ENCODE measurements at places on chromosomes 2 and 18. TPM values are rescaled to one million over a fixed set of nuclear protein-coding genes. Genes with fewer than 3 reads are reported as not detected.
A peak's percentile ranks its signal among the peaks of the same experiment; 100 is the strongest.

DNA sequence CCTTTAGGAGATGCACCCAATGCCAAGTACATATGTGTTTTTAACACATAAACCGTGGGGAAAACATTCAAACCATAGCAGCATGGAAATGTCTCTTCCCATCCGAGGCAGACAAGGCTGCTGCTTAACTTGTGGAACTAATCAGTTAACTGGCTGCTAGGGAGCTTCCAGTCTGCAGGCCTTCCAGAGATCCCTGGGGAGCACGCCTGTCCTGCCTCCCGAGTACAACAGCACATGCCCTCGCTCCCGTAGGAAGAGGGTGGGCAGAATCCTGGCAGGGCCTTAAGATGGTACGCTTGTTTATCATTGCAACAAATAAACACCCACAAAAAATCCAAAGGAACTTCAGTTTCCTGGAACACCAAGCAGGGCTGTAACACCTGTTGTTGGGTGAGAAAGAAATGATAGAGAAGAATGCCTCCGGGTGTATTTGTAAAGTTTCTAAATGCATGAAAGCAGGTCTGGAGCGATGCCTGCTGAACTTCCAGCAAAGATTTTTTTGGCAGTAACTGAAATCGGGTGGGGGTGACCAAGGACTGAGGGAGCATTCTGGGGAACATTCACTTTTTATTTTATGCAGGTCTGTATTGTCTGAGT, 56.2 kb downstream of the EDAR start:
- DNase-seq: no peak

DNA sequence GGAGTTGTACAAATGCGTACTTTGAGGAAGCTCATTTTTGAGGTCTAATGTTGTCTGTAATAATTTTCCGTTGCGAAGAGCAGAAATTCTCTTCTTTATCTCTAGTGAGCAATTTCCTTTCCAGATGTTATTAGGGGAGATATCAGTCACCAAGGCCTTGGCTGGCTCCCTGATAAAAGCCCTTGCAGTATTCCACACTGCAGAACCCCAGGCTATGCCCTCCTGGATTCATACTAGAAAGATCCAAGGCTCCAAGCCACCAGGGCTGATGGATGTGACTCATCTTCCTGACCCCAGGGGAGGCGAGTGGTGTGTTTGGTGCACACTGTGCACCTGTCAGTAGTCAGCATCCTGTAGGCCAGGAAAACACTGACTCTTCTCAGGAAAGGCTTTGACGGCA, 34.7 kb downstream of the INO80C start:
- DNase-seq: no peak

GRCh38 chr18:24212939-24213338, 74.1 kb downstream of the CABYR start:
- peak; percentile 77 for DNase-seq

Gene CRYGC
- total RNA-seq: not detected

- DNase-seq: no peak
Observed at GRCh38 chr2:66717218-66717905, 282.4 kb downstream of the MEIS1 start.

Gene DUSP19
- 2.3 TPM for total RNA-seq

- DNase-seq: no peak
Observed at GRCh38 chr2:168475636-168476035, 19.6 kb downstream of the CERS6 start.

- no peak for DNase-seq
Observed at GRCh38 chr2:191643429-191643828, 34.5 kb upstream of the NABP1 start.

Gene ST3GAL5
- 21.0 TPM for total RNA-seq

DNA sequence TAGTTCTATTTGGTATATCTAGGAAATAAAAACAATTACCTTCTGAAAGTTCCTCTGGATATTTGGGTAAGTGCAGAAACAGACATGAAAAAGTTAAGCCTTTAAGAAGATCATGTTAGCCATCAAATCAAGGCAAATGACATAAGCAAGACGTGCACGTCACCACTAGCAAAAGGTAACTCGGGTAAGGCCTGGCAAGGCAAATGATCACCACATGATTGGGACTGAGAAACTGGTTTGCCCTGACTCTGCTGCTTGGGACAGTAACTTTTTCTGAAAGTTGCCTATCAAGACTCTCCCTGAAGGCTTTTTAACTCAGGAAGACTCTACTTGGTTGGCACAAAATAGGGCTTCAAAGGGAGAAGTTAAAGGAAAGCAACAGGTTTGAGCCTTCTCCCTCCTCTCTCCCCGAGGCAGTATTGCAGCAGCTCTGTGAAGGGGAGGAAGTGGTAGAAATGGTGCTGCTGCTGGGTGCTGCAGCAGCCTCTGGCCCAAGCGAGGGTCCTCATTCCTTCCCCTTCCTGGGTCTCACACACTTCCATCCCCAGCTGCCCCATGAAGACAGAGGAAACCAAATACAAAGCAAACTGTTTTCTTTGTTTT, 17.1 kb upstream of the TMEM237 start:
- DNase-seq: no peak

GRCh38 chr2:128449226-128450061, 130.8 kb upstream of the HS6ST1 start:
- no peak for DNase-seq

Gene C2orf80
- total RNA-seq: not detected

Gene KLHL14
- not detected for total RNA-seq

DNA sequence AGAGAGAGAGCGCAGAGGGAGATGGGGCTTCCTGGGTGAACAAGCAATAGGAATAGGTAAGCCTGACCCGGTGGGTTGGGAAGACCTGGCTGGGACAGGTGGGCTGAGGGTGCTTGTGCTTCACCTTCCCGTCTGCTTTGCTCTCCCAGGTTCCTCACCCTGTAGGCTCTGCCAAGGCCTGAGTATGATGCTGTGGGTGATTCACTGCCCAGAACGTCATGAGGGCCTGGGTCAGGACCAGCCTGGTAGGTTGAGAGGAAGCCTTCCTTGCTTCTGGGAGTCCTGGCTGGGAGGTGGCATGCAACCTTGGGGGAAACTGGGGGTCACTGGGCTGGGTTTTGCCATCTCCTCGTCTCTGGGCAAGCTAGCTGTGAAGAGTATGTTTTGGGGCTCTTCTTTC, 220.2 kb upstream of the APCDD1 start:
- DNase-seq: peak; percentile 74

Gene SLC23A3
- 1.2 TPM for total RNA-seq

- DNase-seq: no peak
Observed at GRCh38 chr2:37773371-37774130, 102.1 kb upstream of the CDC42EP3 start.

DNA sequence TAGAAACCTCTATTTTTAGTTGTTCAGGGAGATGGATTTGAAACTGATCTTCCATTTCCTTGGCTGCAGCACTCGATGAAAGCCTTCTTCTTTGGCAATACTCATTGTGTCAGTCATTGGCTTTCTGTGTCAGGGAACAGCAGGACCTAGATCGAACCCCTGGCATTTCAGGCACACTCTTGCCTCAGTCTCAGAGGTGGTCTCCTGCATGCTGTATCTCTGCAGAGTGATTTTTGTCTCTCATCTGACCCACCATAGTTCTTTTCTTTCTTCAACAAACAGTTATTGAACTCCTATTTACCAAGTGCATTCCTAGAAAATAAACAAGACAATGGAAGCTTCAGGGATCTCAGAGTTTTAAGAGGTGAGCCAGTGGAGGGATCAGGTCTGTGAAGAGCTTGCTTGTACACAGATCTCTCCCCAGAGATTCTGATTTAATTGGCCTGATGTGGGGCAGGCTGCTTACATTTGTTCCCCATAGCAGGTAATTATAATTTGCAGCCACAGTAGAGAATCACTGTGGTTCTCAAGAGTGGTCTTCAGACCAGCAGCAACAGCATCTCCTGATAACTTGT, 473.1 kb upstream of the TCF4 start:
- no peak for DNase-seq

DNA sequence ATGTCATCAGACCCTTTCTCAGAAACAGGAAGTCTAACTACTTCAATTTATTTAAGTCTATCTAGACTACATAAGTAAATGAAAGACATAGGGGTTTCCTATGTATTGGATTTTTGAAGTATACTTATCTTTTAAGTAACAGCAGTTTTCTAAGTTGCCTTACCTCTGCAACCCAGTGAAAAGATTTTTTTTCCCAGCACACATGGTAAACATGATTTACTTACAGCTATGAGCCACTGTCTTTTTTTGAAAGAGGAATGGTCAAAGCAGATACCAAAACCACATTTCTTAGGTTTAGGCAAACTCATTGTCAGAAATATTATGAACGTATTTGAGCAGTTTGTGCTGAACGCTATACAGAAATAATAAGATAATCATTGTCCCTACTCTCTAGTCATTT, 78.7 kb upstream of the OTX1 start:
- no peak for DNase-seq

Gene RIF1
- 24.8 TPM for total RNA-seq

GRCh38 chr2:172085460-172086159, at the start of gene DLX1:
Gene DLX1, plus strand, starts transcription at chr2:172085507. Its CDS starts 171 bp downstream, at chr2:172085678.
- DNase-seq: no peak

Data from GM23248 (cell line).